ENCODE measurements at places on chromosomes 5 and 9.

GRCh38 chr9:134696433-134696832 is 54.8 kb downstream of the COL5A1 start:
- DNase-seq = no peak

DNA sequence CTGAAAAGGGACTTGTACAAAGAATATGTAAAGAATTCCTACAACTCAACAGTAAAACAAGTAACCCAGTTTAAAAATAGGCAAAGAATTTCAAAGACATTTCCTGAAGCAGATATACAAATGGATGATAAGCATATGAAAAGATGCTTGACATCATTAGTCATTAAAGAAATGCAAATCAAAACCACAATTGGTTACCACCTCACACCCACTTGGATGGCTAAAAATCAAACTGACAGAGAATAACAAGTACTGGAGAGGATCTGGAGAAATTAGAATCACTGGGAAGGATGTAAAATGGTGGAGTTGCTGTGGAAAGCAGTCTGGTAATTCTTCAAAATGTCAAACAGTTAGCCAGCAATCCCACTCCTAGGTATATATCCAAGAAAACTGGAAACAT is 12.5 kb upstream of the FOXE1 start:
- DNase-seq = no peak

DNA sequence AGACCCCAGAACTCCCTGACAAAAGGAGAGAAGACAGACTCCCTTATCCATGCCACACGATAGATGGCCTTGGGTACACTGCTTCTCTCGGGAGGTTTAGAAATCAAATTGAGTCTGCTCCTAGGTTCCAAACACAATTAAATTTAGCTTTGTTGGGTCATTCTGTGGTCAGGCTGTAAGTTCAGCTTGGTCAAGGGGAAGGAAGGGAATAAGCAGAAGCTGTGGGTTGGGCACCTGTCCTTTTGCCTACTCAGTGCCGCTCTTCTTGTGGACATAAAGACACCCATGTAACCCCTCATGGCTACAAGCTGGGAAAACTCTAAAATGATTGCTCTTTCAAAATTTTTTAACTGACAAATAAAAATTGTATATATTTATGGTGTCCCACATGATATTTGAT is 19.1 kb upstream of the AK3 start:
- no peak for DNase-seq

DNA sequence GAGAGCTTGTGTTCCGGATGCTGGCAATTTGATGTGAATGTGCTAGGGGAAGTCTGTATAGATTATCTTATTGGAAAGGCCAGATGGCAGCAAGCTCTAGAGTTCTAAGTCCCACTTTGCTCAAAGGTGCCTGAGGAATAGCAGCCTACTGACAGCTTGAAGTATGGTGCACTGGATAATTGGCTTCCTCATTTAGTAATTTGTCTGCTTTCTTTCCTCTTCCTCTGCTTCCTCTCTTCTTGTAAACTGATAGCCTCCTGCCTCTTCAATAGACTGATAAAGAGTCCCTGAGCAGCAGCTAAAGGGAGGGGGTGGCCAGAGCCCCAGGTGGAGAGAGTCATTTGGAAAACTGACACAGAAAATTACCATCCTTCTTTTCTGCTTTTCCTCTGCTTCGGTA is 177.3 kb downstream of the FGF1 start:
- DNase-seq = no peak

- DNase-seq = no peak
Measured at GRCh38 chr9:77935211-77935610, 96.4 kb downstream of the GNAQ start.

GRCh38 chr5:55176176-55176818 is 3.3 kb upstream of the CDC20B start:
- no peak for DNase-seq

GRCh38 chr9:37215381-37215780 is 95.0 kb downstream of the ZCCHC7 start:
- no peak for DNase-seq

DNA sequence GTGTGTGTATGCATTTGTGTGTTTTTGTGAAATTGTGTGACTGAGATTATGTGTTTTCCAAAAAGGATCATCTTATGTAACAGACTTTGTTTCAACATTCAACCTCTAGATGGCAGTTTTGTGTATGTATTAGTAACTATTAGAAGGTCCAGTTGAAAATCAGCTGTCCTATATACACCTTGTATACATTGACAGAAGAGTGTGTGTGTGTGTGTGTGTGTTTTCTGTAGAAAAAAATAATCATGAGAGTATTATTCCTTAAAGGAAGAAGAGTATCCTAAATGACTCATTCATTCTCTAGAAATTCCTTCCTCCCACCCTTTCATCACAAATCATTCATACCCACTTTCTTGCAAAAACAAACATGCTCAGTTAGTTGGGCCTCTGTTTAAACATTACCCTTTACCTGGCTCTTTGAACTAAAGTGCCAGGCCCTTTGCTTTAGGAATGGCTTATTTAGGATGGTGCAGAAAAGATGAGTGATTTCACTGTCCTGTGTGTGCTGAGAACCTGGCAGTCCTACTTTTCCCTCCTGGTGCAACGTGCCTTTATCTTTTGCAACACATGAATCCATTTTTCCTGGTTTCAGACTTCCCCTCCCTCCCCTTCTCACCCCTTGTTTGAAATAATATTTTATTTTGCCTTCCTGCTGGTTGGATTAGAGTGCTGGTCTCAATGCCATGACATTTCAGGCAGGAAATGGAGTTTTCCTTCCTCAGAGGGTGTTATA is 152.2 kb downstream of the ARHGAP26 start:
- DNase-seq = no peak

GRCh38 chr5:30832519-30832918 is 361.0 kb upstream of the CDH6 start:
- no peak for DNase-seq

DNA sequence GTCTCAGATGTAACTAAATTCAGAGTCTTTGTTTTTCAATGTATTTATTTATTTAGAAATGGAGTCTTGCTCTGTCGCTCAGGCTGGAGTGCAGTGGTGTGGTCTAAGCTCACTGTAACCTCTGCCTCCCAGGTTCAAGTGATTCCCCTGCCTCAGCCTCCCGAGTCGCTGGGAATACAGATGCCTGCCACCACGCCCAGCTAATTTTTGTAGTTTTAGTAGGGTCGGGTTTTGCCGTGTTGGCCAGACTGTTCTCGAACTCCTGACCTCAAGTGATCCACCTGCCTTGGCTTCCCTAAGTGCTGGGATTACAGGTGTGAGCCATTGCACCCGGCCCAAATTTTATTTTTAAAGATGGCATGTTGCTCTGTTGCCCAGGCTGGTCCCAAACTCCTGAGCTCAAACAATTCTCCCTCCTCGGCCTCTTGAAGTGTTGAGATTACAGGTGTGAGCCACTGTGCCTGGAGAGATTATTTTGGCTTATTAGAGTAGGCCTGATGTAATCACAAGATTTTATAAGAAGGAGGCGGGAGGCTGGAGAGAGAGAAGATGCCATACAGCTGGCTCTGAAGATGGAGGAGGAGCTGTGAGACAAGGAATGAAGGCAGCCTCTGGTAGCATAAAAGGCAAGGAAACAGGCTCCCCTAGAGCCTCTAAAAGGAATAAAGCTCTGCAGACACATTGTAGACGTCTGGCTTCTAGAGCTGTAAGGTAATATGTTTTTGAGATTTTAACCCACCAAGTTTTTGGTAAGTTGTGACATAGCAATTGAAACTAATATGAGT is 12.9 kb upstream of the KLF9 start:
- no peak for DNase-seq

- DNase-seq = no peak
Measured at GRCh38 chr5:53479590-53480415, 626 bp upstream of the FST start.

DNA sequence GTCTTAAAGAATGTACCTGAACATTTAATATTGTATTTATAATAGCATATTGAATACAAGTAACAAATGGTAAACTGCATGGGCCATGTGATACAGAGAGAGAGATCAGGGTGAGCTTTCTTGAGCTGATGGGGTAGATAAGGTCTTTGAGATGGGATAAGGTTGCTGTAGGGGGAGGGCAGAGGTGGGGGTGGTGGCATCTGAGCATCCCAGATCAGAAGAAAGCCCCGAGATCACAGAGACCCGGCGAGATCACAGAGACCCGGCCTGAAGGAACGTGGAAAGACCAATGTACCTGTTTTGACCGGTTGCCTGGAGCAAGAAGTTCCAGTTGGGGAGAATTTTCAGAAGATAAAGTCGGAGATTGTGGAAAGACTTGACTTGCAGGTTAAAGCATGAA is 6.6 kb downstream of the SMARCA2 start:
- no peak for DNase-seq

- DNase-seq = no peak
Measured at GRCh38 chr9:14346811-14347405, 33.0 kb upstream of the NFIB start.

DNA sequence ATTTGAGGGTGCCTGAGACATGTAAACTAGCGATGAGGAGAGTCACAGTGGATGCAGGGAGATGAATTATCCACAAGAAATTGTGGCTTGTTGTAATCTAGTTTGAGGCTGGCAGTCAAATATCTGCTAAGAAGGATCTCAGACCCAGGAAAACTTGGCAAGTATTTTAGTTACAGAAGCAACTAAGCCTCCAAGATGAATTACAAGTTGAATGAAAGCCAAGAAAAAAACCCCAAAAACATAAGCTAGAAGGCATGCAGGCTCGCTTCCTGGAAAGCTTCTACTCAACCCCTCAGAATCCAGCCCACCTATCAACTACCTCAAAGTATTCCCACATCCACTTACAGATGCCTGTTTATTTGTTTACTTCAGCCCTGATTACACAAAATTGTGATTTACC is 696.9 kb downstream of the MAT2B start:
- no peak for DNase-seq

- DNase-seq = no peak
Measured at GRCh38 chr5:58318468-58318867, 141.4 kb downstream of the PLK2 start.

- no peak for DNase-seq
Measured at GRCh38 chr5:112975721-112976431, 722 bp upstream of the DCP2 start.

DNA sequence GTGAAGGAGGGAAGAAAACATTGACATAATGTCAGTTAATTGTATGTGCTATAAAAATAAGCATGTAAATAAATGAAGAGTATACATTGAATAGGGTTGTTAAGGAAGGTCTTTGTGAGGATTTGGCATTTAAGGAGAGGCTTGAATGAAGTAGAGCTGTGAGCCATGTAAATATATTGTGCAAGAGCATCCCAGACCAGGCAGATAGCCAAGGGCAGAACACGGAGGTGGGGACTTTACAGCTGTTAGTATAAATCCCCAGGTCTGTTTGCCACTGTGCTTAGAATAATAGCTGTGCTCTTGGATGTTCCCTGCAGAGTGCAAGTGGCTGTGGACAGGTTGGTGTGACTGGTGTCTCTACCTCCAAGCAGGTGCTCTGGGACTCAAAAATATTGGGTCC is 211.7 kb downstream of the LRRC70 start:
- no peak for DNase-seq

DNA sequence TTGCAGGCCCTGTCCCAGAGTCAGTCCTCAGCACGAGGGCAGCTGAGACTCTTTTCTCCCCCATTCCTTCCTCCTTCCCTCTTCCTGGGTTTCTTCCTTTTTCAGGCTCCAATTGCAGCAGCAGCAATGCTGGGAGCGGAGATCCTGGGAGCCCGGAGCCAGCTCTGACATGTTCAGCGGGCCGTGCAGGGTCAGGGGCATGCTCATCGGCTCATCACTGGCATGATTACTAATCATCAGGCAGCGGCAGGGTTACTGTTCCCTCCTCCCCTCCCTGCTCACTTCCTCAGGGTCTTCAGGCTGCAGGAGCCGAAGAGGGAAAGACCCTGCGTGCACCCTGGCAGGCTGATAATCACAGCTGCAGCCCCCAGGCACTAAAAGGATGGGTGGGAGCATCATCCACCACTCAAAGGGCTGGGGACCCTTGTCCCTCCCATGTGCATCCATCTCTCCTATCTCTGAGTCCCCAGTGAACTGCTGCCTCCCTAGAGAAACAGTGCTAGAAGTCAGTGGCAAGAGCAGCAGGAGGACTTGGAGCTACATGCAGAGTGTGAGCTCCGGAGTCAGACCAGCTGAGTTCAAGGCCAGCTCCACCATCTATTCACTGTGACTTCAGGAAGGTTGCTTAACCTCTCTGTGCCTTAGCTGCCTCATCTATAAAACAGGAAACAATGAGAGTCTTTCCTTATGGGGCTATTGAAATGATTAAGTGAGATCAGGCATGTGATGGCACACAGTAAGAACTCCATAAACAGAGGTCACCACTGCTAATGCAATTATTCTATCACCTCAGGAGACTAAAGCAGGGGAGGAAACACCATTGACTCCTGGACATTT is 7.8 kb upstream of the KCNIP1 start:
- DNase-seq = no peak

GRCh38 chr5:27523629-27524028 is 485.2 kb upstream of the CDH9 start:
- no peak for DNase-seq

- no peak for DNase-seq
Measured at GRCh38 chr9:84254972-84255371, 85.6 kb downstream of the SLC28A3 start.

- no peak for DNase-seq
Measured at GRCh38 chr9:126502417-126503332, 111.1 kb upstream of the LMX1B start.

GRCh38 chr9:34169125-34169524 is 9.7 kb upstream of the UBAP1 start:
- no peak for DNase-seq

DNA sequence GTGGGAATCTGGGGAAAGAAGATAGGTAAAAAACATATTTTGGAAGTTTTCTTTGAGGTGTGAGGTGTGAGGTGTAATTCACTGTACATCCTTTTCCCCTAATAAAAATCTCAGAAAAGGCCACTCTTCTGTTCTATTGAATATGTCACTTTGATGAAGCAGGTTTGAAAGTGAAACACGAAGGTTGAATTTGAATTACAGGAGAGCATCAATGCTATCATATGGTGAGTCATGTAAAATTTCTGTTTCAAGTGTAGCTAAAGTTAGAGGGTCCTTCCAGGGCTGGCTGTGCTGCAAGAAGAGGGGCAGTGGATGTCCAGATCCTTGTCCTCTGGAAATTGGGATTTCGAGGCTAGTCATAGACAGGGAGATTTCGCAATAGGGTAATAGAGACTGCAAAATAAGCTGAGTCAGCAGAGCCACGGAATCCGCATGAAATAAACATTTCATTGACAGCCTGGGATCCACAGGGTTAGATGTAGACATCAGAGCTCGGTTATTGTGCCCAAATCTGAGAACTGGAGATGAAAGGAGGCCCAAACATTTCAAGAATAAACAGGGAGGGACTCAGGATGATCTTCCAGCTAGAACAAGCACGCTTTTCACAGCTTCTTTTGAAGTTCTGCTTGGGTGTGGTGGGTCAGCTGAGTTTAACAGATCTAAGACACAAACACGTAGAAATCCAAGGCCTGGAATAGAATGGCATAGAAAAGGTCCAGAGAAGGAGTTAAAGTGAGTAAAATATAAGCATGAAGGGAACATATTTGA is 194.4 kb upstream of the CDKN2B start:
- no peak for DNase-seq

DNA sequence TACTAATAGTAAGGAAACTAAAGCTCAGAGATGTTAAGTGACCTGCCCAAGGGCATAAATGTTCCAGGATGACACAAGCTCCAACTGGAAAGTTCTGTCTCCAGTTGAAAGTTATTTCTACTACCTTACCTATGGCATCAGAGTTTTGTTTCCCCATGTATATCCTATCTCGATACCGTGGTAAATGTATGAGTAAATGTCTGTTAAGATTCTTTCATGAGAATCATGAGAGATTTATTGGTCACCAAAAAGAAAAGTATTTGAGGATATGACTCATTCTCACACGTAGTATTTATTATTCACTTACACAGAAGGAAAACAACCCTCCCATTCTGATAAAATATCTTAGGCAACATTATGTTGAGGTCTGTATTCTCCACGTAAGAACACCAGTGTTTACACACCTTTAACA is 11.1 kb upstream of the SHOC1 start:
- no peak for DNase-seq
